Progenitor cell of endocrine pancreas (in vitro differentiated cells): ENCODE measurements at places on chromosomes 6 and 20. TPM values are rescaled to one million over a fixed set of nuclear protein-coding genes. Genes with fewer than 3 reads are reported as not detected.

DNA sequence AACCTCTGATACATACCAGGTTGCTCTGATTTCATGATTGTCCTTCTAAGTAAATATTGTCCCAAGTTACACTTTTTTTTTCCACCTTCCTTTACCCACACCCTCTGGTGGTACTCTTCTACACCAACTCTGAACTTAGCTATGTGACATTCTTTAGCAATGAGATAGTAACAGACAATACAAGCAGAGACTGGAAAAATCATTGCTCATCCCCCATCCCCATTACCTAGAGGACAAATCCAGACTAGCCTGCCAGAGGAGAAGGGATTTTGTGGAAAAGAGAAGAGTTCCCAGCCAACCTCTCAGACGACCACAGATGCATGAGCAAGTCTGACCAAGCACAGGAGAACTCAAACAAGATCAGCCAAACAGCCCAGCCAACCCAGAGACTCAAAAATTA lies 32.8 kb upstream of the TFAP2B start:
- no peak for DNase-seq
- no peak overlapping the region for H3K27ac ChIP-seq
- H3K4me1 ChIP-seq, result no peaks in the 10 kb centered on the region
- H3K4me3 ChIP-seq, result no peak overlapping the region
- H3K27me3 ChIP-seq, result peaks cover 11% of the 10 kb centered on the region
- no peaks in the 10 kb centered on the region for H3K36me3 ChIP-seq

DNA sequence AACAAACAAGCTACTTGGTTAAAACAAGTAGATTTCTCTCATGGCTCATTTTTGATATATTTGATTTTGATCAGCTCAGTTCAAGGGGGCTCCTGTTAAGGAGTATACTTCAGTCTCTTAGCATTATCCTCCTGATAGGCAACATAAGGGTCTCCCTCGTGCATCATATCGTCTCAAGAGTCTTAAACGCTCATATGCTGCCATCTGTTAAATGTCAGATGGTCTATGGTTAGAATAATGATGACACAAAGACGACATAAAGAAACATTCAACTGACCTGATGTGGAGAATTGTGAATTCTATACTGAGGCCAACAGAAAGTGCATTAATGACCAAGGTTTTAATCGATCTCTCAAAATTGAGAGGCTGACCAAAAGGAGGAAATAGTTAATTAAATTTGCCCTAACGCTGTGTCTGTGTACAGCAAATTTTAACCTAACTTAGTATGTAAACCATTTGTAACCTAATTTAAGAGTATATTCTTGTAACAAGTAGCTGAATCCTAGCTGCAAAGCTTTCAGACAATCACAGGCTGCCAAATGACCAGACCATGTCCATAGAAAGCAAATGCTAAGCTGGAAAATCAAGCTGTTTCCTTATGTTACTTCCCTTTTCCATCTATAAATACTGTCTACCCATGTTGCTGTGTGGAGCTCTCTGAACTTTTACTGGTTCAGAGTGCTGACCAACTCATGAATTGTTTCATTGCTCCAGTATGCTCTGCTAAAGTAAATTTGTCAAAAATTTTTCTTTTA lies 1688.5 kb downstream of the GRIK2 start:
- no peak overlapping the region for H3K4me3 ChIP-seq
- no peaks in the 10 kb centered on the region for H3K36me3 ChIP-seq
- H3K27me3 ChIP-seq, result no peaks in the 10 kb centered on the region
- no peaks in the 10 kb centered on the region for H3K4me1 ChIP-seq
- DNase-seq, result no peak
- no peak overlapping the region for H3K27ac ChIP-seq

The TFAP2D gene
- not detected in 2 replicates for total RNA-seq

- no peaks in the 10 kb centered on the region for H3K36me3 ChIP-seq
- H3K4me3 ChIP-seq, result no peak overlapping the region
- peaks cover 31% of the 10 kb centered on the region for H3K4me1 ChIP-seq
- H3K27ac ChIP-seq, result no peak overlapping the region
These were observed 18.8 kb upstream of the SIRPA start for GRCh38 chr20:1876217-1876921.
